KBM-7 (cell line): ENCODE measurements at places on chromosomes 5 and 9.

- DNase-seq: no peak
Observed at GRCh38 chr5:10964806-10965205, 203.8 kb upstream of the DAP start.

- DNase-seq: no peak
Observed at GRCh38 chr9:96457266-96457665, 7.3 kb downstream of the HABP4 start.

GRCh38 chr5:67305913-67306710, 109.5 kb upstream of the CD180 start:
- peak; percentile 18 for DNase-seq

GRCh38 chr9:130483371-130483971, 38.7 kb downstream of the ASS1 start:
- DNase-seq: no peak

DNA sequence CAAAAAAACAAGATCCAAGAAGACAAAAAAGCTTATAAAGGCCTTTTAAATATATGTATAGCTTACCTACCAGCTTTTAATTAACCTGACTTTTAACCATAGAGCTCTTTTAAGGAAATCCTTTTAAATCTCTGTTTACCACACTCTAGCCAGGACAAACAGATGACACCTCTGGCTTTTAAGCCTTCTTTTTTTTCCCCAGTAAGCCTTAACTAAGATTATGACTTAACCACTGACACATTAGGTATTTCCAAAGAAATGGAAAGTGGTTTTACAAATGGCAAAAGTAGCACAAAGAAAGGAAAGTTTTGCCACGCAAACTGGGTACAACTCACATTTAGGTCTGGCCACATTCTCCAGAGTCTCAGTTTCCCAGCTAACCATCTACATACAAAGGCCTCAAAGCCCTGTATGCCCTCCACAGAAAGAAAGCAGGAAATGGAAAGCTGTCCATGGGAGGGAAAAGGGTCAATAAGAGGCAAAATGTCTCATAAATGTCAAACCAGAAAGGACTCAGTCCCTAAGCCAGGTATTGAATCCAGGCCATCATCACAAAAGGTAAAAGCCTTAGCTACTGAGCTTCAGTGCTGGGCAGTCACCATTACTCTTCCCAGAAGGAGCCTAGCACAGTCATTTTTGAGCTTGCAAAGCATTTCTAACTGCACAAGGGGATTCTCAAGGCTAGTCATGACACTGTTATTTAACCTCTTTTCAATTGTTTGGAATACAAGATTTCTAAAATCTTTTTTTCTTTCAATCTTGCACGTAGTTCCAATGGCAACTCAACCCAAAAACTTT, 19.7 kb downstream of the TMEM161B start:
- DNase-seq: no peak

- no peak for DNase-seq
Observed at GRCh38 chr5:176865964-176866363, 33.2 kb downstream of the HK3 start.

DNA sequence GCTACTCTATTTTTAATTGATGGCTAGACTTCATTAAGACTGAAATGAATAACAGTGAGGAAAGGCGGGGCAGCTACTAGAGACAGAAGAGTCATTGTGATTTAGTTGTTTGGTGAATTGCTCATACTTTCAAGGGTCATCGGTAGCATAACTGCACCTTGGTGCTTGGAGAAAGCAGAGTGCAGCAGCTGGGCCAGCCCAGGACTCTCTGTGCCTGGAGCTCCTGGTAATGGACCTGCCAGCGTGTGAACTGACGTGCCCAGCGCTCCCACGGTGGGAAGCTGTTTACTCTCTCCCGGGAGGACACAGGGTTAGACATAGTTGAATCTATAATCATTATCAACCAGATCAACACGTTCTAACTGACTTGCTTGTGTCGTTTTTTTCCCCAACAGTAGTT, 42.9 kb downstream of the LURAP1L start:
- no peak for DNase-seq

DNA sequence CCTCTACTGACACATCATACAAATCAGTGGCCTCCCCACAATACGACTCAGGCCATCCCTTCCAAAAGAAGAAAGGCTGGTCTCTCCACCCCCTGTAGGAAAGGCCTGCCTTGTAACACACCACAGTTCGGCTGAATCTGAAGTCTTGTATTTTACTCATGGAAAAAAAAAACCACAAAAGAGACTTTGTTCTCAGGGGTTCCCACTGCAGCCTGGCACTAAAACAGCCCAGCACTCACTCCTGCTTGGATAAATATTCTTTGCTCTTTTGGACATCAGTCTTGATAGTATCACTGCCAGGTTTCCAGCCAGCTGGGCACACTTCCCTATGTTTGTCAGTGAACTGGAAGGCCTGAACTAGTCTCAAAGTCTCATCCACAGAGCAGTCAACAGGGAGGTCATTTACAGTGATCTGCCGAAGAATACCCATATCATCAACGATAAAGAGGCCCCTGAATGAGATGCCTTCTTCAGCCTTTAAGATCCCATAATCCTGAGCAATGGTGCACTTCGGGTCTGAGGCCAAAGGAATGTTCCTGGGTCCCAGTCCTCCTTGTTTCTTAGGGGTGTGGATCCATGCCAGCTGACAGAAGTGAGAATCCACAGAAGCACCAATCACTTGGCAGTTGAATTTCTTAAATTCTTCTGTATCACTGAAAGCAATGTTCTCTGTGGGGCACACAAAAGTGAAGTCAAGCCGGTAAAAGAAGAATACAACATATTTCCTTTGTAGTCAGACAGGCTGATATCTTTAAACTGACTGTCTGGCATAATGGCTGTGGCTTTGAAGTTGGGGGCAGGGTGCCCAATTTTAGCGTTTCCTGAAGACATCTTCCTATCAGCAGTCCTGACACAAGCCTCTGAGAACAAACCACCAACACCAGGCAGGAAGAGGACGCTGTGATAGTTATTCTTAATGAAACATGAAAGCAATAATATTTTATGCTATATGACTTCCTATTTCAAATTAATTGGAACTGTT, 198.1 kb downstream of the LURAP1L start:
- no peak for DNase-seq

DNA sequence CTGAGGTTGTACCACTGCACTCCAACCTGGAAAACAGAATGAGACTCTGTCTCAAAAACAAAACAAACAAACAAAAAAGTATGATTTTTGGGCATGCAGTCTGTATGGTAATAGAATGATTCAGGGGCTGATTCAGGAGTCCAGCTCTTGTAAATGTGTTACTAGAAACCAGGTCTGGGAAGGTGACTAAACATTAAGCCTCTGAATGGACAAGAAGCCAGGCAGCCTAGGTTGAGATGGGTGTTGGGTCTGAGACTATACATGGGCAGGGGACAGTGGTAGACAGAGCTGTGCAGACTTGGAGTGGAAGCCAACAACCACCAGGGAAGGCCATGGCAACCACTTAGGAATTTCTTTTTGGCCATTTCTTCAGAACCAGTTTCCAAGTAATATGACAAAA, 64.9 kb upstream of the TLE1 start:
- DNase-seq: no peak

DNA sequence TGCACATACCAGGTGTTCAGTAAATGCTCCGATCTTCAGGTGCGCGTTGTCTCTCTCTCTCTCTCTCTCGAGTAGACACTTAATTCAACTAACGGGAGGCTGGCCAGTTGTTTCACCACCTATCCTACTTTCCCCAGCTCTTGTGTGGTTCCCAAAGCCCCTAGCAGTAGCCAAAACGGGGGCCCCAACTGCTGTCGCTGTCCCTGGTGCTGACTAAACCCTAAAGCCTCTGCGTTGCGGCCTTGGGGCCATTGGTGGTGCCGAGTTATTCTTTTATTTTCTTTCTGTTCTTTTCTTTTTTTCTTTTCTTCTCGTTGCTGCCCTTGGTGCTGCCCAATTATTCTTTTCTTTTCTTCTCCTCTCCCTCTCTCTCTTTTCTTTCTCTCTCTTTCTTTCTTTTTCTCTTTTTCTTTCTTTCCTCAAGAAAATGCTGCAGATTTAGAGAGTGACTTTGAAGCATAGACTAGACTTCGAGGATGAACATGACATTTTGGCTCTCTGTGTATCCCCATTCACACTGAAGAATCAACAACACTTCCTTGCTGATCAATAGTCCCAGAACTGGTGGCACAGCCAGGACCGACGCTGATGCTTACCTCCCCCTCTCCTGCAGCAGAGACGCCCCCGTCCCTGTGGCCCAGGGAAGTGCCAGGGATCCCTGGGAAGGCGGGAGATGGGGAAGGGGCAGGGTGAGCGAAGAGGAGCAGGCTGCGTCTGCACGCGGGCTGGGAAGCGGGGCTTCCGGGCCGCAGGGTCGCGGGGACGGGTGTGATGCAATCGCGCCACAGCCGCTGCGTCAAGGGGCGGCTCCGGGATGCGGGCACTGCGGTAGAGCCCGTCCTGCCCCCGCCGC, at the start of gene FBLL1:
Gene FBLL1 (plus strand): TSS at position 785 of the 853 bp plus-strand sequence. CDS start 200 bp downstream, outside the sequence.
- peak; percentile 25 for DNase-seq

DNA sequence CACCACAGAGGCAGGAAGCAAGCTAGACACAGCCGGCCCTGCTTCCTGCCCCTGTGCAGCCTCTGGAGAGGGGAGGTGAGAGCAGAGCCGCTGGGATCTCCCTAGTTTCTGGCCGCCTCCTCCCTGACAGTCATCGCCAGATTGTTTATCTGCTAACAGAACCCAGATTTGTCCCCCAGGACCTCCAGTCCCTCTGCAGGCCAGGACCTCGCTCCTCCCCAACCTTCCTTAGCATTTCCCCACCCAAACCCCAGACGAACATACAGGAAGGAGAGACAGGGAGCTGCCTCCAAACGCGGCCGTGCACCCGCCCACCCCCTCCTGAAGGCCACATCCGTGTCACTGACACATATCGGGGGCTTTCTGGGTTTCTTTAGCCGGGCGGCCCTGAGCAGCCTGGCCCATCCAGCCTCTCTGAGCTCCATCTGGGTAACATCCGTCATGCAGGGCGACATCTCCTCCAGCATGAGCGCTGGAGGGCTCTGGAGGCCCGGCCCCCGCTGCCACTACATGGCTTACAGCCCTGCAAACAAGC, 47.5 kb downstream of the DBH start:
- DNase-seq: no peak

DNA sequence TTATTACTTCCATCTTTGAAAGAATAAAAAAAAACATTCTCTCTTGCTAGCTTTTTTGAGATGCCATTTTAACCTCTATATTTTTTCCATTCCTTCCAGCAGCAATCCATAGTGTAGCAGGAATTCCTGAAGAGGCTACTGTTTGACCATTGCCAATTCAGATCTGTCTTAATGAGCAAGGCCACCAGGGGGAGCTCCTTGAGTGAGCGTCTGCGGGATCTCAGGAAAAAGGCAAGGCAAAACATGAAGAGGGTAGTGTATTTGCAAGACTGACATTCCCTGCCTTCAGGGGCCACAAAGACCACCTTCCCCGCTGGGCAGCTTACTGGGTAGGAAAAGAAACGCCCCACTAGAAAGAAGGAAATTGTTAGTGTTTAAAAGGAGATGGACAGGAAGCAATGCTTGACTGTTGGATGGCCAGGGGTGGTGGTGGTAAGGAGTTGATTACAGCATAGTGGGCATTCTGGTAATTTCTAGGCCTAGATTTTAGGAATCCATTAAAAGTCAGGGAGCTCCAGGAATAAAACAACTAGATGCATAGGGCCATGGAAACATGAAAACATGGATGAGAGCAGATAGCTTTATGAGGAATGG, 206.6 kb upstream of the HAPLN1 start:
- DNase-seq: peak; percentile 61
